ENCODE measurements at places on chromosomes 13 and 19.

- no peak for DNase-seq
Measured at GRCh38 chr13:106656186-106656585, 88.2 kb upstream of the ARGLU1 start.

- no peak for DNase-seq
Measured at GRCh38 chr19:28633319-28634018, 579.5 kb downstream of the UQCRFS1 start.

DNA sequence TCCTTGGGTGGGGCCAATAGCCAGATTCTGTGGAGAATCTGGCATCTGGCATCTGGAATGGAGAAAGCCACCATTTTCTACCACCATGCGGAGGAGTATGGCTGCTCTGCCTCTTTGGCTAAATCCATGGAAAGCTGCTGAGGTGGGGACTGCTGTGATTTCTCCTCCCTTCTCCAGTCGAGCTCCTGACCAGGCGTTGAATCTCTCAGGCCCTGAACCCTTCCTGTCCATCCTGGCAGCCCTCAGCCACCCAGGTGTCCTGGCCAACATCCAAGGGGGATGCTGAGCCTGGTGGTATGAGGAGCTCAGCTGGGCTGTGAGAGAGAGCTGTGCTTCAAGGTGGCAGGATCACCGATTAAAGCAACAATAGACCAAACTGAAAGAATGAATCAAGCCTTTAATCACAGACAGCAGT, 17.4 kb upstream of the SIGLEC6 start:
- no peak for DNase-seq

DNA sequence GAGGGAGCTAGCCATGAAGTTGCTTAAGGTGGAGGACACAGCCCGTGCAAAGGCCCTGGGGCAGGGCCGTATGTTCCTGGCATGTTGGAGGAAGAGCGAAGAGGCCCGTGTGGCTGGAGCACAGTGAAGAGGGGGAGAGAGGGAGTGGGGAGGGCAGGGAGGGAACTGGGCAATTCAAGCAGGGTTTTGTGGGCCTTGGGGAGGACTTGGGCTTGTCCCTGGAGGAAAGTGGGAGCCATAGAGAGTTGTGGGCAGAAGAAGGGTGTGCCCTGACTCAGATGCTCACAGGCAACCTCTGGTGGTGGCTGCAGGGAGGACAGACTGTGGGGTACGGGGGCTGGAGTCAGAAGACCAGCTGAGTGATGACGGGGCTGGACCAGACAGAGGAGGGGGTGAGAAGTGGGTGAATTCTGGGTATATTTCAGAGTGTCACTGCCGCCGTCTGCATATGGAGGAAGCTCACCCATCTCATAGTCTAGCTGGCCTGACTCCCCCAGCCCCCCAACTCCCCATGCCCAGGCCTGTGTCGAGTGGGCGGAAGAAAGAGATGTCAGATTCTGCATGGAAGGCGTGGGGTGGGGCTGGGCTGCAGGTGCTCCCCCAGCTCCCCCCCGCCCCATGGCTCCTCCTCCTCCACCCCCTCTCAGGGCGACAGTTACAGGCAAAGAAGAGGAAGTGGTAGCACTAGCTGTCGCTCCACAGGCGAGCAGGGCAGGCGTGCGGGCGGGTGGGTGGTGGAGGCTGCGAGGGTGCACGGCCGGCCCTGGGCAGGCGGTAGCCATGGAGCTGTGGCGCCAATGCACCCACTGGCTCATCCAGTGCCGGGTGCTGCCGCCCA, at the start of gene VAV1:
TSS of gene VAV1 (plus strand) at position 681 of the 838 bp plus-strand sequence. CDS start at position 781, 100 bp downstream.
- DNase-seq = no peak

GRCh38 chr19:5150902-5151741, 182.2 kb downstream of the KDM4B start:
- no peak for DNase-seq

GRCh38 chr19:47623921-47624391, 15.0 kb downstream of the BICRA start:
- DNase-seq = no peak

GRCh38 chr19:39498798-39499642, at the start of gene DLL3:
Gene DLL3, plus strand, starts transcription at chr19:39498947. Its CDS starts 28 bp downstream, at chr19:39498975.
- no peak for DNase-seq

DNA sequence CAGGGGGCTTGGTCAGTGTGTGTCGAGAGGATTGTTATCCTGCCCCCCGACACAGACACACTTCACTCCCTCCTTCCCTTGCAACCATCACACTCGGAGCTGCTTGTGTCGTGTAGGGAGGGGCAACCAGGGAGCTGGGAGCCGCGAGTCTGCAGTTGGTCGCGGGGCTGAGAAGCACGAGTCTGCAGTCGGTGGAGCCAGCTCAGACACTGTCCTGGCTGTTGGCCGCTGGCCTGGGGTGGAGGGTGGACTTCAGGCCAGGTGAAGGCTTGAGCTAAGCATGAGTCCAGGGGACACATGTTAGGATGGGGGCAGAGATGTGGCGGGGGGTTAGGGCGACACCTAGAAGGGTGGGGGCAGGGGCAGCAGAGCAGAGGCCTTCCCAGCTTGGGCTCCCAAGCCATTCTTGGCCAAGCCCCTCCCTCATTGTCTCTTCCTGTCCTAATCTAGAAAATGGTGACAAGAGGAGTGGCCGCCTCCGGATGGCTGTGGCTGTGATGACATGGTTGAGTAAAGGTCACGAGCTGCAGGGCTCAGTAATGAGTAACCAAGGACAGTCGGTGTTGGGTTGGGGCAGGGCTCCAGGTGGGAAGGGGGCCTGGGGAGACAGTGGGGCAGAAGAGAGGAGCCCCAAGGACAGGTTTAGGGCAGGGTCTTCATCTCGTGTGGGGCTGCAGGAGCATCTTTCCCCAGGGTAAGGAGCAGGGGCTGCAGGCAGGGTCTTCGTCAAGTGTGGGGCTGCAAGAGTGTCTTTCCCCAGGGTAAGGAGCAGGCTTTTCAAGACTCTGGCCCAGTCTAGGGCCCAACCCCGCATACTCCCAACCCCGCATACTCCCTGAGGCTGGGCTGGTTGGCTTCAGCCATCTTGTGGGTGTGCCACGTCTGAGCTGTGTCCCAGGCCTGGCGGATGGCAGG, 8.6 kb downstream of the PPP5C start:
- DNase-seq = no peak

GRCh38 chr13:110716247-110716515, 2.7 kb downstream of the ING1 start:
- peak; percentile 16 for DNase-seq

DNA sequence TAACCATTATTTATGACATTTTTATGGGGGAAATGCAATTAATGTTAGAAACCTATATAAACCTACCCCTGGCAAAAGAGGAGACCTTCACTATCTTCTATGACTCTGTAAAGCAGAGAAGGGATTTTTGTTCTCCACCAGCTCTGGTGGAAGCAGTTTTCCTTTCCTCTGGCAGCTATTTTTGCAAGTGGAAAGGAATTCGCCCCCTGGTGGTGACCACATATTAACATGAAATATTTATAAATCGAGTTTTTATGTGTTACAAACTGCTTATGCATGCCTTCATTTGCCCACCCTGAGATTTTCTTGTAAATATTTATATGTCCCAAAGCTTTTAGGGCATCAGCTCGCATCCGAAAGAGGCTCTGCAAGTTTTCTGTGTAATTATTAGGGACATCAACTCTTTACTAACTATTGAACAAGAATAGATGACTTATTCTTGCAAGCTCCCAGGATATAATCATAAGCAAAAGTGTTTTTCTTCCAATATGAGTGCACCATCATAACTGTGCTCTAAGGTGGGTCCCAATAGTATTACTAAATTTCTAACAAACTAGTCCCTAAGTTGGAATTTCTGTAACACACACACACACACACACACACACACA, 62.4 kb downstream of the SERTM1 start:
- DNase-seq = peak; percentile 65

DNA sequence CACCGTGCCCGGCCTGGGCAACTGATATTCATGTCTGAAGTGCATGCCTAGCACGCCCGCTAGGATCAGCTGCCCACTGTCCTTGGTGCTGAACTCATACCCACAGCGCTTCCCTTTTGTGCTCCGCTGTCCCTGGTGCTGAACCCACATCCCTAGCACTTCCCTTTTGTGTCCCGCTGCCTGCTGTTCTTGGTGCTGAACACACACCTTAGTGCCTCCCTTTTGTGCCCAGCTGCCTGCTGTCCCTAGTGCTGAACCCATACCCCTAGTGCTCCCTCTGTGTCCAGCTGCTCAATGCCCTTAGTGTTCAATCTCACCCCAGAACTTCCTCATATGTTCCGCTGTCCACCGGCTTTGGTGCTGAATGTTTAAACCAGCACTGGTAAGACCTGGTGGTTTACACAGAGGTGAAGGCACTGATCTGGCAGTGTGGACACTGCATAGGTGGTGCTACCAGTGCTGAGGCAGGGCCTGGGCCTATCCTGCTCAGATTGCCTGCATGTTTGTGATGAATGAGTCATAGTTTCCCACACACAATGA, 26.3 kb upstream of the SIGLEC11 start:
- peak; percentile 10 for DNase-seq

- no peak for DNase-seq
Measured at GRCh38 chr13:39789451-39789850, 134.0 kb downstream of the COG6 start.

DNA sequence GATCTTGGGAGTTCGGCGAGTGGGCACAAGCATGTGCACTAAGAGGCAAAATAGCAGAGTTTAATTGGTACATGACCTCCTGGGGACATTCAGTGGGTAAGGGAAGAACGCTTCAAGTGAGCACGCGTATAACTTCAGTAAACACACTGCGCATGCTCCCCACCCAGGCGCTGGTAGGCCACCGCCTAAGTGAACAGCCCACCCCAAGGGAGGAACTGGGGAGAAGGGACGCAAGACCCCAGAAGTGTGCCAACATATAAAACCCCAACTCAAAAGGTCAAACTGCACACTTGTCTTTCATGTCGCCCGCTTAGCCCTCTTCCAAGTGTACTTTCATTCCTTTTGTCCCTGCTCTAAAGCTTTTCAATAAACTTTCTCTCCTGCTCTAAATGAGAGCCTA, 10.5 kb upstream of the NTN5 start:
- DNase-seq = peak; percentile 37

DNA sequence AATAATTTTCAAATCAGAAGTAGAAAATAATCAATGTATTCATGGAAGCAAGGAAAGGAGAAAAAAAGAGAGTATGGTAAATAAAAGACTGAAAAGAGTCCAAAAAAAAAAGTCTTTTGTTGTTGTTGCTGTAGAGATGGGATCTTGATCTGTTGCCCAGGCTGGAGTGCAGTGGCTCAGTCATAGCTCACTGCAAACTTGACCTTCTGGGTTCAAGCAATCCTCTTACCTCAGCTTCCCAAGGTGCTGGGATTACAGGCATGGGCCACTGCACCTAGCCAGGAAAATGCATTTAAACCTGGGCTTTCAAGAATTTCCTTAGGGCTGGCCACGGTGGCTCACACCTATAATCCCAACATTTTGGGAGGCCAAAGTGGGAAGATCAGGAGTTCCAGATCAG, 7.0 kb upstream of the MAP3K10 start:
- DNase-seq = no peak

All from hypothalamus (tissue), 51 donors.